Muscle of back (tissue), 13 donors: ENCODE measurements at places on chromosomes 11 and 22. TPM values are rescaled to one million over a fixed set of nuclear protein-coding genes. Genes with fewer than 3 reads are reported as not detected.

RIMBP3B gene
- polyA plus RNA-seq: not detected

OR5P2 gene
- not detected for polyA plus RNA-seq

DNA sequence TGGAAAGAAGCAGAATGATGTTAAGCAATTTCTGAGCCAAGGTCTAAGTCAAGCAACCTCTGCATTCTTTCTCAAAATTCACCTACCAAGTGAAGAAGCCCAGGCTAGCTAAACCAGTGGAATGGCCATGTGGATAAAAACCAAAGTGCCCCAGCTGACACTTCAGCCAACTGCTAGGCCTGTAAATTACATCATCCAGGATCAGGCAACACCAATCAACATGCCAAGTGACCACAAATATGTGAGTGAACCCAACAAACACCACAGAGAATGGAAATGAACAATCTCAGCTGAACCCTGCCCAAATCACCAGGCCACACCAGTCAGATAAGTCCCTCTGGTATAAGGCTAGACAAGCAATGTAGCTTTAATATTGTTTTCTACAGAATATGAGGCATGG, 25.1 kb upstream of the FJX1 start:
- DNase-seq: peak; percentile 64

DNA sequence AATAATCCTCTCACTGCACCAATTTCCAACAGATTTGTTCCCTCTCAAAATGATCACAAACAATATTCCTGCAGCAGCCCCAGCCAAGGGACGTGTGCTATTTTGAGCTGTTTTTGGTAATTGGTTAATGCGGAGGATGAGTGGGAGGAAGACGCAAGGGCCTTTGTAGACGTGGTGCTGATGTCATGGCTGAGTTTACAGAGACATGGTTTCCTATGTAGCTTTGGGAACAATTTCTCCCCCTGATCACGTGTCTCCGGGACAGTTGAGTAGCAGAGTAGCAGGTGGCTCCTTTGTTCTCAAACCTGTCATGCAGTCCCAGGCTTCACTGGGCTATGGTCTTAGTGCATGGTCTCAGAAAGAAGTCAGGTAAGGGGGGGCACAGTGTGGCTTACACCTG, 183.2 kb upstream of the NECTIN1 start:
- DNase-seq: no peak

FAM180B gene
- 4.1 TPM for polyA plus RNA-seq
